ENCODE measurements at places on chromosomes 2 and 18.

DNA sequence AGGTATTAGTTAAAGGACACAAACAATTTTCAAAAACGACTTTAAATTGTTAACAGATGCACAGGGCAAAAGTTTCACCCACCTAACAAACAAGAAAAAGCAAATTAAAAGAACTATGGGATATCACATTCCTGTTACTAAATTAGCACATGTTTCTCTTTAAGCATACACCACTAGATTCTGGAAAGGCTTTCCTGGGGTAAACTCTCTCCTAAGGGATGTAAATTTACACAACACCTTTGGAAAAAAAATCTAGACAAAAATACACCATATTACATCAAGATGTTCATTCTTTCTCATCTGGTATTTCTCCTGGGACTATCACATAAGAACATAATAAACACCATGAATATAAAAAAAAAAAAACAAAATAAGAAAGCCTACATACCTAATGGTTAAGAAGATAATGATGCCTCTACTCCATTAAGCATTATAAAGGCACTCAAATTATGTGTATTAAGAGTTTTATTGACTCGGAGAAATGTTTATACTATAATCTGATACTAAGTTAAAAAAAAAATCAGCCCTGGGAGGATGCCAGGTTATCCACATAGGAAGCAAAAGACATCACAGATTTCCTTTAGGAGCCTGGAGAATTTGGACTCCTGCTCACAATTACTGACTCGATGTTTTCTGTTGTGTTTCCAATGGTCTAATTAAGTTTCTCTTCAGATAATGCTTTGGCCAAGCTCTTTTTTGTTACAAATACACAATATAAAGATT lies 82.8 kb upstream of the AFF3 start:
- no peak for DNase-seq

DNA sequence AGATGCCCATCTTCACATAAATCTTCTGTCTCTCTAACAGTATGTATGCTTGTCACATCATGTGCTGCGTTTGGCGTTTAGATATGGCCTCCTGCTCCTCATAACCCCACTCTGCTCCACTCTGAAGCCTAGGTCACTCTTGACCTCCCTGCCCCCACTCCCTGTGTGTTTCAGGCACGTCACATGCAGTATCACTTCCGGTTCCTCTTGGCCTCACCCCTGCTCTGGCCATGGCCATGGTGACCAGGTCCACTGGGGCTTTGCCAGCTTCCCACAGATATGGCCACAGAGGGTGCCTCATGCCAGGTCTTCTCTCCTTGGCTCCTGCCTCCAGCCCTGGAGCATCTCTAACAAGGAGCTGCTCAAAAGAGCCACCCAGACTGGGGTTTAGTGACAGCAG lies 160.0 kb downstream of the RNF152 start:
- DNase-seq: no peak

- DNase-seq: no peak
Measured at GRCh38 chr2:50987616-50988313, 44.2 kb downstream of the NRXN1 start.

DNA sequence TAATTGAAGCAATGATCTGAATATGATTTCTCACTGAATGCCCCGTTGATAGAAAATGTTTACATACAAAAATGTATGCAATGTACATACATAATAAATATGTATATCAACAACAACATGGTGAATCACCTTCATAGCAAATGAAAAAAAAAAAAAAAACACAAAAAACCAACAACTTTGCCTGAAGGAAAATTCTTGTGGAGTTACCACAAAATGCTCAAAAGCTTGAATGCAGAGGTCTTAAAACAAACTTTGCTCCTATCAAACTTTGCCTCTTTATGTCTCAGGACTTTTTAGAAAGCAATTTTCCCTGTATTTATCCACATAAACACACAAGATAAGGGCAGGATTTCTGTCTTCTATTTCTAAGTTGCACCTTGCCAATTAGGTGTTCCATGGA lies 92.9 kb upstream of the SIX2 start:
- no peak for DNase-seq

DNA sequence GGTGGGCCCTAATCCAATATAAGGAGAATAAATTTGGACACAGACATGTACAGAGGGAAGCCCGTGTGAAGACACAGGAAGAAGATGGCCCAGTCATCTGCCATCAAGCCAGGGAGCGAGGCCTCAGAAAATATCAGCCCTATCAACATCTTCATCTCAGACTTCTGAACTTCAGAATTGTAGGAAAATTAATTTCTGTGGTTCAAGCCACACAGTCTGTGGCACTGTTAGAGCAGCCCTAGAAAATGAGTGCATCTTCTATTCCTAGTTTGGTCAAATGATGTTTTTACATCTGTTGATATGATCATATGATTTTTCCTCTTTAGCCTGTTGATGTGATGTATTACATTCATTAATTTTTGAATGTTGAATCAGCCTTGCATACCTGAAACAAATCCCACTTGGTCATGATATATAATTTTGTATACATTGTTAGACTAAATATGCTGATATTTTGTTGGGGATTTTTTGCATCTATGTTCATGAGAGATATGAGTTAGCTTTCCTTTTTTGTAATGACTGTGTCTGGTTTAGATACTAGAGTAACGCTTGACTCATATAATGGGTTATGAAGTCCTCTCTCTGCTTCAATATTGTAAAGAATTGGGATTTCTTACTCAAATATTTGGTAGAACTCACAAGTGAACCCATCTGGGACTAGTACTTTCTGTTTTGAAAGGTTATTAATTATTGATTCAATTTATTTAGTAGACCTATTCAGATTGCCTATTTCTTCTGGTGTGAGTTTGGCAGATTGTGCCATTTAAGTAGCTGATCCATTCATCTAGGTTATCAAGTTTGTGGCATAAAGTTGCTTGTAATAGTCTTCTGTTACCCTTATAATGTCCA lies 451.4 kb downstream of the EIPR1 start:
- DNase-seq: no peak

DNA sequence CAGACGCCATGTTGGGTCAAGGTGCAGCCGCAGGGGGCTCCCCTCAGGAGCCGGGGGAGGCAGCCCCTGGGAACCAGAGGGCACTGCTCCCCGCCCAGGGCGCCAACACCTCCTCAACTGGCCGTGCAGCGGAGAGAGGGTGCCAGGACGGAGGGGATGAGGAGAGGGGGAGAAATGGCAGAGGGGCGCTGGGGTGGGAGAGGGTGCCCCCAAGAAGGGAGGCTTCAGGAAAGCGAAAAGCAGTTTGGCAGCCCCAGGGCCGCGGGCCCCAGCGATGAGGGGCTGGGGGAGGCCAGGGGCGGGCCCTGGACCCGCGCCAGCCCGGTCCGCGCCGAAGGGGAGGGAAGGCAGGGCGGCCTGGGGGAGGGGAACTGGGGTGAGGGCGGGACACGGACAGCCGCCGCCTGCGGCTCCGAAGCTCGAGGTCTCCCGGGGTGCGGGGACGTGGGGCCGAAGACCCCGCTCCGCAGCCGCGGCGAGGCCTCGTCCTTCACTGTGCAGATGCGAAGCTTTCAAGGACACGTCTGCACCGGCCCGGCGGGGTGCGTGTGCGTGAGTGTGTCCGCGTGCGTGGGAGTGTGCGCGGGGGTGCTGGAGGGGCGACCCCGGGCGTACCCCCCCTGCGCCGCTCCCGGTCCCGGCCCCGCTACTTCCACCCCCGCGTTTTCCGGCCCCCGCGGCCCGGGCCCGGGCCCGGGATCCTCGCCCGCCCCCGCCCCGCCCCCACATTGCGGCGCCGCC lies 1.4 kb downstream of the DNMT3A start:
- DNase-seq: no peak

- DNase-seq: no peak
Measured at GRCh38 chr18:70291295-70291574, 2.4 kb downstream of the SOCS6 start.

DNA sequence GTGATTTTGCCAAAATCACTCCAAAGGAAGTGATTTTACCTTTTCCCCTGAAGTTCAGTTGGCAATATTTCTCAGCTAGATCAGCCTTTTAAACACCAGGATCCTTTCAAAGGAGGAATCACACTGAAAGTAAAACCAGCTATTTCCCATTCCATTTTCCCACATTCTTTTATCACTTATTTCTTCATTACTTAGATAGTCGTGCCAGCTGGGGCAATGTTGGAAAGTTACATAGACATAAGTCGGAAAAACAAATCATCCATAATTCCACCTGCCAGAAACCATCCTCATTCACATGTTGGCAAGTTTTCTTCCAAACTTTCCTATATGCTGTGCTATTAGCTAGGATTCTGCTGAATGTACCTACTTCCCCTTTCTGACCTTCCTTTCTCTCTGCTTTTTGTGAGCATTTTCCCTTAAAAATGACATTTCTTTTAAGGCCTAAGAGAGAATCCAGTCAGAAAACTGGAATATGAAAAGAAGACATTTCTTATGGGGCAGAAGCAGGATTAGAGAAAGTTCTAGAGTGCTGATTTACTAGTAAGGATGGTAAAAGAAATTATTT lies 170.0 kb upstream of the STK17B start:
- DNase-seq: no peak
